ENCODE measurements at places on chromosomes 1 and 21.

DNA sequence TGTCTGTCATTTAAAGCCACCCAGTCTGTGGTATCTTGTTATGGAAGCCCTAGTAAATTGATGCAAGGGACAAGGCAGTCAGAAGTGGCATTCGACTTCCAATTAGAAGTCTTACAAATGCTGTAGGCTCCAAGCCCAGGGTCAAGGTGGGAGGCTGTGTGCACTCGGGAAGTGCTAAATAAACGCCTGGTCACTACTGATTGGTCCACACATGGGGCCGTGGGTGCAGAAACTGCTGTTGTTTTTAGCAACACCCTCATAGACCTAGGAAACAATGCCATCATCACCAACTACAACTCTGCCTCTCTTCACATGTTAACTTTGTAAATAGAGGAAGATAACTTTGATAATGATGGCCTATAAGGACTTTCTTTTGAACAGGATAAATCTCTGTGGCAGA is 20.2 kb upstream of the ZBTB21 start:
- no peak for DNase-seq

GRCh38 chr21:46295996-46296752 is 10.0 kb downstream of the YBEY start:
- peak; percentile 34 for DNase-seq

- DNase-seq, result no peak
These were observed 128.5 kb upstream of the SERTAD4 start for GRCh38 chr1:210104103-210104502.

DNA sequence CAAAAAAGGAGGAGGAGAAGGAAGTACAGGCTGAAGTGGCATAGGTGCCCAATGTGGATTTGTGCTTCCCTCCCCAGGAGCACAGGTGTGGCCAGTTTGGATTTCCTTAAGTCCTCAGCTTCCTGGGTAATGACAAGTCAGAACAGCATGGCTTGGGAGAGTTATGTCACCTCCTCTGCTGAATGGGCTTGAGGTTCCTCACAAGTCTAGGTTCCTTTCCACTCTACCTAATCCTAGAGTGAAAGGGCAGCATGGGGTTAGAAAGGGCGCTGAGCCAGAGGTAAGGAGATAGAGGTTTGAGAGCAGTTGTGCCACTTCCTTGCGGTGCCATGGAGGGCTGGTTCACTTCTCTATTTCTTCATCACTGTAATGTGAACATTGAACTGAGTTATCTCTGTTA is 35.5 kb upstream of the IL20 start:
- DNase-seq, result no peak

GRCh38 chr1:173663159-173663558 is 6.5 kb downstream of the ANKRD45 start:
- no peak for DNase-seq

Data from stimulated activated CD4-positive, alpha-beta T cell treated with anti-CD3 and anti-CD28 coated beads, Interleukin-12 subunit alpha, Interleukin-12 subunit beta, amount 100 ng/mL, for 48 hours (primary cell).